Activated CD4-positive, CD25-positive, alpha-beta regulatory T cell treated with anti-CD3 and anti-CD28 coated beads, Interleukin-2, amount 50 U/mL, for 16 hours (primary cell): ENCODE measurements at places on chromosomes 7 and 10.

DNA sequence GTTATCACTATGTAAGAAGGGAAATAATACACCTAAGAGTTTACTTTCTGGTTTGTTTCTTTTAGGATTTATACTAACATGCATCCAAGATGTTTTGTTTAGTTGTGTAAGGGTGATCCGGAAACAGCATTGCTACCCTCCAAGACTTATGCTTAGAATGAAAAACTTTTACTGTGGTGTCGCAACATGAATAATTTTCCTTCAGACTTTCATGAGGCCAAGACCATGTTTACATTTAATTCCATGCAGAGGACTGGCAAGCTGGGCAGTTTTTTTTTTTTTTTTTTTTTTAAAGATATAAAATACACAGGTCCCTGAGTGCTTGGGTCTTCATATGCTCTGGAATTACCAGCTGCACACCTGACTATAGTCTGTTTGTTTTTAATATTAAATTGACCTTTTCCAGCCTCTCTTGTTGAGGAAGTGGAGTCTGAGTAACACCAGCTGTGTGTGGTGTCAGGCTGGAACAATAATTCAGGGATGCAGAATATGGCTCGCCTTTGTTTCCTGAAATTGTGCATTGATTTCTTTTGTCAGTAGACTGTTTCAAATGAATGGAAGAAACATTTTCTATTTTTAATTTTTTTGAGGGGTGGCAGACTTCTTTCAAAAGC, 81.7 kb downstream of the ST7 start:
- no peak for DNase-seq

DNA sequence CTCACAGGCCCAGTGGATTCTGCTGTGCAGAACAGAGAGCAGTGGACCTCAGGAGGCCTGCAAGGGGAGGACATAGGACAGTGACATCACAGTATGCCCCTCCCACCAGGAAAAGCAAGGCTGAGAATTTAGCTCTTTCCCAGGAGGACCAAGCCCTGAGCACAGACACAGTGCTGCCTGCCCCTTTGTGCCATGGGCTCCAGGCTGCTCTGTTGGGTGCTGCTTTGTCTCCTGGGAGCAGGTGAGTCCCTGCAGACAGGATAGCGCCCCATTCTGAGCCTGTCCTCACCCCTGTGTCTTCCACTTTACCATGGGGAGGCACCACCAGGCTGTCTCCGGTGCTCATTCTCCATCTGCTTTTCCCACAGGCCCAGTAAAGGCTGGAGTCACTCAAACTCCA, 63.0 kb upstream of the PRSS58 start:
- no peak for DNase-seq

GRCh38 chr7:54116956-54117355, 425.2 kb upstream of the VSTM2A start:
- no peak for DNase-seq

DNA sequence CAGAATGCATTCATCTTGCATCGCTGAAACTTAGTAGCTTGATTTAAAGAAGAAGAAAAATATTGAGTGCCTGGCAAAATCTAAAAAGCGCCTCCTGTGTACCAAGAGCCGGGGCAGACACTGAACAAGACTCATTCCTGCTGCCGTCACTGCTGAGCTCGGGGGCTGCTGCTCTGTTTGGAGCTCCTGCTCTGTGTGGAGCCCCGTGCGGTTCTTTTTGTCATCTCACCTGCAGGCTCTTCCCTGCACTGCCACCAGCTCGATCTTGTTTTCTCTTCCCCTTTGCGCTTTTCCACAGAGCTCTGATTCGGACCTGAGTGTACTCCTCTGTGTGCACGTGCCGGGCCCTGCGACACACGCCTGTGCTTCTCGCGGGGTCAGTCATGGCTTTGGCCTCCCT, 462.1 kb upstream of the DPP6 start:
- DNase-seq: no peak

- no peak for DNase-seq
Measured at GRCh38 chr7:34342387-34342786, 315.6 kb upstream of the NPSR1 start.

DNA sequence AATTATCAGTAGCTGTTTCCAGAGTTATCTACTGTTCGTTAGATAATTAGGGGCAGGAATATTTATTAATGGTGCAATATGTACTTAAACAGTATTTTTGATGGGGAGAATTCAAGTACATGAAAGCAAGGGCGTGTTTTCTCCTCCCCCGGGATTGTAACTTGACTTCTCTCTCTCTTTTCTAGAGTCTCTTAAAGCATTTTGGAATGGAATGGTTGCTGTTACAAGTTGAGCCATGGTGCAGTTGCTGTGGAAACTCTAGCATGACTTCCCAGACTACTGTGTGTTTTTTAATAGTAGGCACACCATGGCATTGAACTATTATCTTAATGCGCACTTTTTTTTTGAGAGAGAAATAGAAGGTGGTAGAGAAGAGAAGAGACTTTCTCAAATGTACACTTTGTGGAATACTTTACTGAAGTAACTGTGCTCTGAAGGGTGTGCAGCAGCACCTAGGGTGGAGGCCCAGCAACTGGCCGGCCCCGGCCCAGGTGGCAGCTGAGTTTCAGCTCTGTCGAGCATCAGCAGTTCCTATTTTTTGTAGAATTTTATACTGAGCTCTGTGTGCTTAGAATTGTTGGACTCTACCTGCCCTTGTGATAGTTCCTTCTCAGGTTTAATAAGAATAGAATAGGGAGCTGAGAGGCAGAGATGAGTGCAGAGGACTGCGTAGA, 64.4 kb downstream of the CCNY start:
- DNase-seq: no peak

GRCh38 chr10:14618674-14619073, 156.0 kb downstream of the FAM107B start:
- DNase-seq: no peak

DNA sequence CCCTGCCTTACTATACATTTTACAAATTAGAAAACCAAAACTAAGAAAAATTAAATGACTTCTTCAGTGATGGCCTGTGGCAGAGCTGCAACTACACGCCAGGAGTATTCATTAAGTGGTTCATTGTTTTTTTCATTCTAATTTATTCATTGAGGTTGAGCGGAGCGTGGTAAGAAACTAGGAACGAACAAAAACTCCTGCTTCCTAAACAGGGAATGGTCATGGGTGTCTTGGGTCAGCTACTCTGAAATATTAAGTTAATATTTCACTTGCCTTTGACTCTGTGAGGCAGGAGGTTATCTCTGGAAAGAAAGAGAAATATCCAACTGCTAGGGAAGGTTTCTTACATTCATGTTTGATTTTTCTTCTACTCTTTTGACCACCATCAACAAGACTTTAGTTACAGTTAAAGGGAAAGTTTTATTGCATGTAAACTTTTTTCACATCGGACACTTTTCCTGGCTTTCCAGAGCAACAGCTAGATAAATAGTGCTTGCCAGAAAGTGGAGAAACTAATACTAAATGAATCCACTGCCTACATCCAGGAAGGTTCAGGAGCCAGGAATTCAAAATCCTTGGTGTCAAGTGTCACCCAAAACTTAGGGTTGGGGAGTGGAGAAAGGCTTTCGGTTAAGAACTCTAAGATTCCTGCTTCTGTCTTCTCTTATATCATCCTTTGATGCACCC, 896 bp upstream of the GNG11 start:
- no peak for DNase-seq

DNA sequence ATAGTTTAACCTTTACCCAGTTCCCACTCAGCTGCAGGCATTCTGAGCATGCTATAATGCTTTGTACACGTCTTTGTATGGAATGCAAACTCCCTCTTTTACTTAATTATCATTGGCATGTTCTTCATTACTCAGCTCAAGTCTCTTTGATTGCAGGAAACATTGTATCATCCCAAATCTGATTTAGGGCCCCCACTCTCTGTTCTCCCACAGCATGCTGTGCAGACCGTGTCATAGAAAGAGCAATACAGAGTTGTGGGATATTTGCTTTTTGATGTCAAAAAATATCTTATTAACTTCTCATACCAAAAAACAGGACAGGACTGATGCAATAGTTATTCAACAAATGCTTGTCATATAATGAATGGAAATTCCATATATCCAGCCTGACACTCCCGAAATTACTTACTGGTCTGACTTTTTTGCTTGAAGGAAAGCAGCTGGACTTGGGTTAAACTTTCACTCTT, 1081.5 kb upstream of the C7orf33 start:
- no peak for DNase-seq

- DNase-seq: no peak
Measured at GRCh38 chr7:55464422-55464821, 99.3 kb downstream of the LANCL2 start.

DNA sequence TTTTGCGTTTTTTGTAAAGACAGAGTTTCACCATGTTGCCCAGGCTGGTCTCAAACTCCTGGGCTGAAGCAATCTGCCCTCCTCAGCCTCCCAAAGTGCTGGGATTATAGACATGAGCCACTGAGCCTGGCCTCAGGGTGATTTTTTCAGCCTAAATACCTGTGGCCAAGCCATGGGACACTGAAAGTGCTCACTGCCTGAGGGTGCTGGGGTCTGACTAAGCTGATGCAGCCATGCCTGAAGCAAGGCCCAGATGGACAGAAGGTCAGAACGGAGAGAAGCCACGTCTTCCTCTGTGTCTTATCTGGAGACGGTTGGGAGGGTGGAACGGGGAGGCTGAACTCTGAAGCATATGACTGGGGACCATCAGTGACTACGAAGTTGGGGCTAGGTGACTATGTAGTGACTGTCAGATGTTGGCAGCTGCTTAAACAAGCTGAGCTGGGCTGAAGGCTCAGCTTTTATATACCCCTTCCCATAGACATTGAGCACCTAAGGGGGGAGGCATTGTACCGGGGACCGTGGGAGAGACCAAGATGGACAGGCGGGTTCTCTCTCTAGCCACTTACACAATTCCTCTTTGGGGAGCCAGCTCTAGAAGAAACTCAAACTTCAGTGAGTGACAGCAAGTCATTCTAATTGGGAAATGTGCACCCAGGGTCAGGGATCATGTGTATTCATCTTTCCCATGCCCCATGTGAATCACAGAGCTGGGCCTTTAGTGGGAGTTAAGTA, 73.3 kb upstream of the HABP2 start:
- no peak for DNase-seq

- DNase-seq: no peak
Measured at GRCh38 chr10:59698326-59698725, 11.3 kb downstream of the SLC16A9 start.

DNA sequence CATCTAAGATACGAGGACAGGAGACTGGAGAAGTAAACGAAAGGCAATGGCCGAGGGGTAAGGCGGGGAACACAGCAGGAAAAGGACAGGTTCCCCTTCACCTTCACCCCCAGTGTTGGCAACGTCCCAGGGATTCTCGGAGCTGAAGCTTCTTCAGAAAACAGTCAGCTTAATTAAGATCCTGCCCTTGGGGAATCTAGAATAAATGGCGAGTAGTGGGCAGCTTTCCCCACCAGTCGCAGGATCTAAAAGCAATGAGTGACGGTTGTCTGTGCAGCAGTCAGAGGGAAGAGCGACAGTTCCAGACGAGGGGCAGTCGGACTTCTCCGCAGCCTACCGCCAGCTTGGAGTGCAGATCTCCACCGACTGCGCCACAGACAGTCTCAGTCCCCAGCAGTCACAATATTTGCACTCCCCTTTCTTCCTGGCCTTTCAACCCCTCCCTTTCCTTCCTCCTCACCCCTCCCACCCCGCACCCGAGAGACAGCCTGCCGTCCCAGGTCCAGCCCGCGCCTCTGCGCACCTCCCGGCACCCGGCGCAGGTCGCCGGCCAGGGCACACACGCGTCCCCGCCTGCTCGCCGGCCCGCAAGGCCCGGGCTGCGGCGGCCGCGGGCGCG, 10.9 kb upstream of the SP8 start:
- DNase-seq: no peak

DNA sequence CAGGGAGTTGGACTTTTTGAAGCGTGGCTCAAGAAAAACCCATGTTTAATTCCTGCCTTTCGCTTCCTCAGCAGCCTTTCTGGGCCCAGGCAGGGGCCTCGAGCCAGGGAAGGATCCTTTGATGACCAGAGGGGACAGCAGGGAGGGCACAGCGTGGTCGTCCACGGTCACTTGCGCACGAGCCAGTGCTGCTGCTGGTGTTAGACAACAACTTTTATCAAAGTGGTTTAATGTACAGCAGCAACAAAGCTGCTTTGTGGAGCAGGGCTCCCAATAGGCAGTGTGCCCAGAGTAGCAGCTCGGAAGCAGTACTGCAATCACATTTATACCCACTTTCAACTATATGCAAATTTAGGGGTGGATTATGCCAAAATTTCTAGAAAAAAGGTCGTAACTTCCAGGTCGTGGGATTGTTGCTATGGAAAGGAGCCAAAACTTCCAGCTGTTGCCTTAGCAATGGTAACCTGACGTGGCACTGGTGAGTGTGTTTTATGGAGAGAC, 6.1 kb downstream of the GIMAP1 start:
- no peak for DNase-seq

DNA sequence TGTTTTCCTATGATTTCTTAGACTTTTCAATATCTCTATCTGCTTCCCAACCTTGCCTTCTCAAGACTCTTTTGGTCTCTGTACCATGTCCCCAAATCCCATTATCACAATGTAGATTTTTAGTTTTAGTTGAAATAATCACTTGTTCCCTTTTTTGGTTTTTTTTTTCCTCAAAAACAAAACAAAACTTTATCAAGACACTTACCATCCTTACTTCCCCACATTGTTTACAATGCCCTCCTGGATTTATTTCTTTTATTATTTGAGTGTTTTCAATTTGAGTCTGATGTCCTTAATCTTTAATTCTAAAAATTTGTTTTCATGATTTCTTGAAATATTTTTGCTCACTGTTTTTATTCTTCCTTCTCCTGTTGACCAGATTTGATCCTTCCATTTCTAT, 112.6 kb downstream of the CPED1 start:
- DNase-seq: no peak

DNA sequence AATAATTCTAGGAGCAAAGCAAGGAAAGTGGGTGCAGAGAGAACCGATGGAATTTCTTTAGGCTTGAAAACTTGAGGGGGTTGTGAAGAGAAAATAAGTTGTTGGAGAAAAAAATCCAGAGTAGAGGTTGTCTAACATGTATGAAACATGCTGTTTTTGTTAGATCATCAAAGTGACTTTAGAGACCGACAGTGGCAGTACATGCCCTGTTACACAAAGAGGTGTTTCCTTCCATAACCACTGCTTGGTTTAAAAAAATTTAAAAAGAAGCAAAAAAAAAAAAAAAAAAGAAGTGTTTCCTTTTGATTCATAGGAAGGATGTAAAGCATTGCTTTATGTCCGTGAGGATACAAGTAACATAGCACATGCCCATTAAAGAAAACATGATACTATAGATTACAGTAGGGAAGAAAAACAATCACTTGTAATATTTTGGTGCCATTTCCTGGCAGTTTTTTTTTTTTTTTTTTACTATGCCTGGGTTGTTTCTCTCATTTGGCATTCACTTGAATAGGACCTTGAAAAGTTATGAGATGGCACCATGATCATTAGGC, 6.1 kb downstream of the ENTPD1 start:
- no peak for DNase-seq
